Body of pancreas (tissue), 4 donors: ENCODE measurements at places on chromosomes 7 and 10.
A peak's percentile ranks its signal among the peaks of the same experiment; 100 is the strongest.

DNA sequence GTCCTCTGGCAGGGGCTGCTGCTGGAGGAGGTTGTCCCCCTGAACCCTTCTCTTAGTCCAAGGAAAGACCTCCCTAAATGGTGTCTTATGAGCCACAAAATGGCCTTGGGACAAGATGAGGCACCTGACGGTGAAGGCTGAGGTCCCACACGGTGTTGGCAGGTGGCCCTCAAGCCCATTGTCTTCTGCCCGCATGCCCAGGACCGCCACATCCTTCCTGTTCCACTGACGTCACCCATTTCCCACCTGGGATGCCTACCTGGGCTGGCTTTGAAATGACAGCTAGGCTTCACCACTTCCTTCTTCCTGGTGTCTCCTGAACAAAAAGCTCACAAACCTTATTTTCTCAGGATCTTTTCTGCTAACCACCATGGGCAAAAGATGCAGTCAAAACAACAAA lies 2.1 kb upstream of the DMBT1 start:
- DNase-seq = no peak

- no peak for DNase-seq
These were observed 5.8 kb downstream of the DBNL start for GRCh38 chr7:44050121-44050914.

GRCh38 chr7:132581431-132581830 lies 5.2 kb upstream of the PLXNA4 start:
- no peak for DNase-seq

DNA sequence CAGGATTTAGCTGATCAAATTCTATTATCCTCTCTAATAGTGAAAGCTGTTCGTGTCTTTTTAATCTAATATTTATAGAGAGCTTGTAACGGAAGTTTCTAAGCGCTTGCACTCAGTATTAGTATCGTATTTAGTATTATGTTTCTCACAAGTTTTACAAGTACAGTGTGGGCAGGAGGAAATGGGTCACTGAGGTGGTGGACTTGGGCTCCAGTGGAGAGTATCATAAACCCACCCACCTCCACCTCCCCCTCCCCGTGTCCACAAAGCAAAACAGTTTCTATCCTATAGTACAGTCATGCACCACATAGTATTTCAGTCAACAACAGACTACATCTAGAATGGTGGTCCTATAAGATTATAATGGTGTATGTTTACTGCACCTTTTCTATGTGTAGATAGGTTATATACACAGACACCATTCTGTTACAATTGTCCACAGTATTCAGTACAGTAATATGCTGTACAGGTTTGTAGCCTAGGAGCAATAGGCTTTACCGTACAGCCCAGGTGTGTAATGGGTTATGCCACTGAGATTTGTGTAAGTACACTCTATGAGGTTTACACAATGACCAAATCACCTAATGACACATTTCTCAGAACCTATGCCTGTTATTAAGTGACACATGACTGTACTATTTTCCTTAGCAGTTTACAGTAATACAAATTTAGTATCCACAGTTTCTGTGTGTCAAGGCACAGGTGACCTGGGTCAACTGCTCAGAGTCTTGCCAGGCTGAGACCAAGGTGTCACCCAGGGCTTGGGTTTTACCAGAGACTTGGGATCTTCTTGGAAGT lies 1021.3 kb upstream of the C7orf33 start:
- no peak for DNase-seq

DNA sequence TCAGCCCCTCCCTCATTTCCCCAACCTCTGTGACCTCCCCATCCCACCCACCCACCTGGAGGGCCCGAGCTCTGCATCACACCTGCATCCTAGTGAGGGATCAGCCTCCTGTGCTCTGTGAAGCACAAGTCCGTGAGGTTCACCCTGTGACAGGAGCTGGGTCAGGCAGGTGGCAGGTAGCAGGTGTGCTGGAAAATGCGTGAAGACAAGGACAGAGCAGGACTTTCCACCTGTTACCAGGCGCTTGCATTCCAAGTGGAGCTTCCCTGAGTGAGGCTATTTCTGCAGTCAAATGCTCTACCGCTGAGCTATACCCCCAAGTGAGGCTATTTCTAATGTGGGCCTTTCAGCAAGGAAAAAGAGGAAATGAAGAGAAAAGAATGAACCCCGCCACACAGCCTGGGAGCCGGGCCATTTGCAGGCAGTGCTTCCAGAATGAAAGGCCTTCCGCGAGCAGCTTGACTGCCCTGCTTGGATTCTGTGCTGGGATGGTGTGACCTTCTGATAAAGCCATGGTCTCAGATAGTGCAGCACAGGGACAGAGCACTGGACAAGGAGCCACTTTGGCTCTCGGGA lies 13.3 kb upstream of the CPXM2 start:
- DNase-seq = no peak

- no peak for DNase-seq
These were observed 143.0 kb downstream of the STK31 start for GRCh38 chr7:23852988-23853387.

DNA sequence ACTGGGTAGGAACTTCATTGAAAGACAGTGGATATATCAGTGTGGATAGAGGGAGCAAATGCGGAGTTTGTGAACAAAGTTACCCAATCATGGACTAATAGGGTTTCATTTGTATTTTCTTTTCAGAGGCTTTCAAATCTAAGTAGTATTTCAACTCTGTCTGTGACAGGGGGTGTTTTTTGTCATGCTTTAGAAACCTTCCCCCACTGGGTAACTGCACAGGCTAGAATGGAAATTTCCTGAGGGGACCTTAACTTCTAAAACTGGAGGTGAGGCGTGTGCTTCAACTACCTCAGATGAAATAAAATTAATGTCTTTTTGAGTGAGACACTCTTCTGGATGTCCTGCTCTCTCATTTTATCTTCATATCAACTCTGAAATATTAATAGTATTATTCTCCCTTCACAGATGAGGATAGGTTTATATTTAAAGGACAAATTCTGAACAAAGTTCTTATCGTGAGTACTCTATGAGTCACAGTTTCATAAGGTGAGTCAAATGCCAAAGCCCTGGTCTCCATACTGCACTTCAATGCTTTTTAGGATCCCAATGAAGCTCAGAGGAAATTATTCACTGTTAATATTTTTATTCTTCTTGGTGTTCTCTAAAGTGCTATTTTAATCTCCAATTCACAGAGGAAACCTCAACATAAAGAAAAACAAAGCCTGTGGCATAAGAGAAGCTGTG lies 770.6 kb downstream of the CCSER2 start:
- DNase-seq = no peak

GRCh38 chr10:113947184-113948041 lies 93.0 kb downstream of the NHLRC2 start:
- DNase-seq = peak; percentile 53

DNA sequence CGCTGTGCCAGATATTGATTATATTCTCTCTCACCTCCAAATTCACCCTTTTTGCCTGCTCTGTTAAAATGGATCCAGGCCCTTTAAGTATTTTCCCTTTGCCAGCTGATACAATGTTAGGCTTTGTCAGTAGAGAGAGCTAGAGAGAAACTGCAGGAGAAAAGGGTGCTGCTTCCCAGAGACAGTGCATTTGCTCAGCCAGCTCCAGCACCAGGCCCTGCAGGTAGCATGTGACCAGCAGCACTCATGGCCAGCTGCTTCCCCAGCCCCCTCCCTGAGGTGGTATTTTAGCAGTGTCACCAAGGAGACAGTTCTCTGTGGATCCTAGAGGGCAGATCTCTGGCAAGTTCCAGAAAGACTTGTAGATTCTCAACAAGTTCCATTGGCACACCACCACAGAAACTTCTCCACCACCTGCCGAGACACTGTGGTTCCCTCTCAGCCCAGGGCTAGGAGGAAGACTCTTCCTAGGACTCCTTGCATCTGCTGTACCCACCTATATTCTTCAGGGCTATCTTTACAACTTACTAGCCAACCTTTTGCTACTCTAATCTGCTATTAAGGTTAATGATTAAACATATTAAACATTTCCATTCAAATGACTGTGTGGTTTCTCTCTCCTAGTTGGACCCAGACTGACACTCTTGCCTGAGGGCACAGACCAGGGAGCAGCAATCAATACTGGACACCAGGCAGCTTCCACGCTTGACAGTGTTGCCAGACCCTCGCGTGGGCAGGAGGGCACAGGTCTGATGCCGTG lies 35.6 kb upstream of the ADAM12 start:
- DNase-seq = no peak

DNA sequence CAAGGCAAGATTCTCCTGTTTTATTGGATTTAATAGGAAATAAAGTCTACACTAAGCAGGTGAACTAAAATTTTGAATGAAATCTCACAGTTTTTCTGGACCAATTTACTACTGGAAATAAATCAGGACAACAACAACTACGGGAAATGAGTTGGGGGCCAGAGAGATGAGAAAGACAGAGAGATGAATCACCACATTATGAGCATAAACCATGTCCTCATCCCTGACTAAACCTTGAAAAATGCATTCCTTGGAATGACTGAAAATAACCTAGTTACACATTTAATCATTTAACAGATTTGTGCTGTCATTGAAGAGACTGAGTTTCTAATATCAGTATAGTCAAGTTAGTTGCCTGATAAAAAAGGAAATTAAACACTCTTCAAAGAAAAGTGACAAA lies 608.4 kb upstream of the KCND2 start:
- DNase-seq = no peak

GRCh38 chr7:107744345-107744750 lies 406 bp downstream of the CBLL1 start:
- no peak for DNase-seq

DNA sequence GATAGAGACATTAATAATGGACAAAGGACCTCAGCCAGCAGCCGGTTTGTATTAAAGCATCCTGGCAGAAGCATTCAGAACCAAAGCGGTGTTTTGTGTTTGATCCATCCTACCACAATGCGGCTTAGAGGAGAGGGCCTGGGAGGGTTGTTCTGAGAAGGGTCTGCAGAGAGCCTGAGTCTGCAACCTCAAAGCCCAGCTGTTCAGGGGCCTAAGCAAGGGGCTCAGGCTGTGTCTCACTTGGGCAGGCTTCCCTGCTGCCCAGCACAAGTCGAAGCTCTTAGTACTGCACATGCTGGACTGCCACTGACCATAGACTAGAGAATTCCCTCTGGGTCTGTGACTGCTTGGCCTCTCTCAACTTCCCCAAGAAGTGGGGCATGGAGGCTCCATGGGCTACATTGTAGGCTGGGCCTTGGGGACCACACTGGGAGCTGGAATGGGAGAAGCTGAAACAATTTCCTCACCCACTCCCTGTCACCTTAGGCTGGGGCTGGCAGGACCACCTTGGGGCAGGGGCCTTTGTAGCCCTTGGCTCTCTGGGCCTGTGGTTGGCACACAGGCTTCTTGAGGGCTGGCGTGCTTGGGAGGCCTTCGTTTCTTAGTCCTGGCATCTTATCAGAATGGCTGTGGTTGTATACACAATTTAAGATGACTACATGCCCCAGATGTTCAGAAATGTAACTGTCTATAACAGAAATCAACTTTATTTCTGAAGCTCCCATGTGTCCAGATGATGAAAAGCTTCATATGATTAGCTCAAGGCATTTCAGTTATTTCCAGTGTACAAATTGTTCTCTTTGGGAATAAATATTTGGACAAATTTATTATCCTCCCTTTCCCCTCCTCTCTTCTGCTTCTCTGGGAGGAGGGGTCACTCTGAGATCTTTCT lies 44.5 kb downstream of the LRRC18 start:
- DNase-seq = no peak

- peak; percentile 31 for DNase-seq
These were observed 33.4 kb upstream of the AFAP1L2 start for GRCh38 chr10:114437473-114438292.

- no peak for DNase-seq
These were observed 261.4 kb downstream of the BAMBI start for GRCh38 chr10:28938745-28939144.

GRCh38 chr7:5550831-5551230 lies 127.2 kb upstream of the TNRC18 start:
- DNase-seq = no peak

DNA sequence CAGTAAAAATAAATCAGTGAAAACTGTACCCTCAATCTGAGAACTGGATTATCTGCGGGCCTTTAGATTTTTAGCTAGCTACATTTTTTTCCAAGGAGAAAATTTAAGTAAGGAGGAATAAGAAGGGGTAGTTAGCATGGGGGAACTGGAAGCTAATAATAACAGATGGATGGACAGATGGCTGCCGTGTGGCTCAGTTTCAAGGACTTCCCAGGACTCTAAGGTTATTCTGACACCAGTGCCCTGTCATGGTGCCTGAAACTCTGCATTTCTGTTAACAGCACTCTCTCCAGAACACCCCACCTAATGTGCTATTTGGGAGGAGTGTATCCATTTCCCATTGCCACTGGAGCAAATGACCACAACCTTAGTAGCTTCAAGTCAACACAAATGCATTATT lies 75.7 kb upstream of the PDE1C start:
- no peak for DNase-seq

- DNase-seq = peak; percentile 18
These were observed 85.6 kb upstream of the CAPZA2 start for GRCh38 chr7:116776610-116777289.

DNA sequence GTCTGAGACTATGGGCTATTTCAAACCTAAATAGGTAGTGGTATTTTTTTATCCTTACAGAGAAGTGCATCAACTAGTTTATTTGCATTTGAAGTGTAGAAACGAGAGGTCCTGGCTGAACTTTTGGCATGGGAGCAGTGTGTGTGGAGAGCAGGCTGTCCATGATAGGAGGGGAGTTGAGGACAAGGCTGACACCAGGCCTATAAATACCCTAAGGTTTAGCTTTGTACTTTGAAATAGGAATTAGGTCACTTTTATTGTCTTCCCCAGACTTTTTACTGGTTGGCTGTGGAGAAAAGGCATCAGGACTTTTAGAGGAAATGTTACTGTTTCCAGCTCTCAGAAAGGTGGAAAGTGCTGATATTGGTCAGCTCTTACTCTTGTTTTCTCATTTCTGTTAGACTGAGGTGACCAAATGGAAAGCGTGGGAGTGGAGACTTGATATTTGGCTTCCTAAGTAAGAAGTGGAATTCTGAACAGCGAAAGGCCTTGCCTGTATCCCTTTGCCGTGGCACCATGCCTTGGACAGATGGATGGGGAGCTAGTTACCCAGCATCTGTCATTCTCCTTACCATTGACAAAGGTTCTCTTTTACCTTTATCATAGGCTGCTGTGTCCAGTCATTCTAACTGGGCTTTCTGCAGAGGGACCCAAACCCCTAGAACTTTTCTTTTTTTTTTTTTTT lies 46.0 kb downstream of the GBF1 start:
- no peak for DNase-seq

DNA sequence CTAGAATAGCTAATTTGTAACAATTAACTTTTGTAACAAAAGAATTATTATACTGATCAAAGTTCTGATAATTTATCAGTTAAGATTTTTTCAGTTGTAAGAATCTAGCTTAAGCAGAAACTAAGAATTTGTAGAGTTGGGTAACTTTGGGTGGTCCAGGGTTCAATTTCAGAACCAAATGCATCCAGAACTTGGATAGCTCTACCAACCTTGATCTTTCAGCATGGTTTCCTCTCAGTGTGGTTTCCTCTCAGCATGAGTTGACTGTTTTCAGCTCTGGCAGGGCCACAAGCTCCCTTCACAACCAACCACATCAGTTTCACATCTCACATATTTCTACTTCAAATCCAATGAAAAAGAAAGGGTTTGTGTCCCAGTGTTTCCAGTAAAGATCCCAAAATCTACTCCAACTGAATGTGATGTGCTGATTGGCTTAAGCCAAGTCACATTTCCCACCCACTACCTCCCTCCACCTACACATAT lies 3.3 kb upstream of the FAS start:
- no peak for DNase-seq
